ENCODE measurements at places on chromosomes 13 and 19.

GRCh38 chr19:55626350-55626749 lies 2.0 kb upstream of the ZNF784 start:
- DNase-seq = peak; percentile 67

GRCh38 chr19:48804496-48804895 lies 6.3 kb downstream of the BCAT2 start:
- DNase-seq = no peak

DNA sequence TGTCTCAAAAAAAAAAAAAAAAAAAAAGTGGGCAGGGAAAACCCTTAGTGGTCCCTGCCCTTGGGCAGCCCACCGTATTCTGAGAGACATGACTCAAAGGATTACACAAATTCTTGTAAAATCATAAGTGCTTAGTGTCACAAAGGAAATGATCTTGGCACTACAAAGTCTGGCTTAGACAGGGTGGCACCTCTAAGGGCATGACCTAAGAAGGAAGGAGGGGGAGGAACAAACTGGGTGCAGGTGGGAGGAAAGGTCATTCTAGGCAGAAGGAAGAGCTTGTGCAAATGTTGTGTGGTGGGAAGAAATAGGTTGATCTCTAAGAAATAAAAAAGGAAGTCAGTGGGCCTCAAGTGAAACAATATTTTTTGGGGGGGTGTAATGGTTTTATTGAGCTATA lies 10.4 kb downstream of the PNPLA6 start:
- DNase-seq = no peak

DNA sequence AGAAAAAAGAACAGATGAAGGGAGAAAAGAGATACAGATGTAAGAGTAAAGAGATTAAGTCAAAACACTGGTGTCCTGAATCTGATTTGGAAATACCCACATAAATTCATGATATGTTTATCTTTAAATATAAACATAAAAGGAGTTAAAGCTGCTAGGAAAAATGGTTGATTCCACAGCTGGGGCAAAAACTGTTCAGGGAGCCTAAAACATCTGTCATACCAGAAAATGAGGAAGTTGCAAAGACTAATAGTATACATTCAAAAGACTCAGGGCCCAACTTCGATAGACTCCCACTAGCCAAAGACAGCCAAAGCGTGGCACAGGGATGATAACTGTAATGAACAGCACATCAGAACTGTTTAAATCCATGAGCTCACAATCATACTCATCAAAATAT lies 62.0 kb downstream of the ABCC4 start:
- no peak for DNase-seq

DNA sequence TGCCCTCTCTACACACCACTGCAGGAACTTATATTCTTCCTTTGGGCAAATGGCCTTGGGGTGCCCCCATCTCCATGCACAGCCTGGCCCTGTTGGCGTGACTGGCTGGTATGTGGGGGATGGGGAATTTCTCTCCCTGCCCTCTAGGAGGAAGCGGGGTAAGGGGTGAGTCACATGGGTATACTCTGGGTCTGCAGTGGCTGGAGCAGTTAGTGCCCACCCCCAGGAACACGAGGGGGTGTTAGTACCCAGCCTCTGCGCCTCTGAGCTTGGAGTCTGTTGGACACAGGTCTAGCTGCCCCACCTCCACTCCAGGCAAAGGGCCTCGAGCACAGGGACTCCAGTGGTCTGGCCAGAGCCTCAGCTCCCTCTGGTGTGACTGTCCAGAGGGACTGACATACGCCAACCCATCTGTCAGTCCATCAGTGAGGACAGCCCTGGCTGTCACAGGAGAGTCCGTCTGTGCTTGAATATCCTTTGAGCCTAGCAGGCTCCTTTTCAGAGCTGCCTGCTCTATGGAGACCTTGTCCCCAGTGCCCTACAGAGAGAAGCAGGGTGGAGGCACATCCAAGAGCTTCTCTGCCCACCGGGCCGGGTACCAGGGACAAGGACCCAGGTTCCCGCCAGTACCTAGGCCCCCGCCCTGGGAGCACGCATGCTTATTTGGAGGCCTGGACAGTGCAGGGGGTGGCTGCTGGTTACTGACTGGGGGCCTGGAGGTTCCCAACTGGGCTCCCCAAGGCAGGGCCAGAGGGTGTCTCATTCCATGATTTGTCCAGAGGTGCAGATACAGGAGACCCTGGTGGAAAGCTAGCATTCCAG lies 66.6 kb downstream of the CHST8 start:
- DNase-seq = no peak

- no peak for DNase-seq
These were observed 51.0 kb downstream of the TGDS start for GRCh38 chr13:94544922-94545321.

DNA sequence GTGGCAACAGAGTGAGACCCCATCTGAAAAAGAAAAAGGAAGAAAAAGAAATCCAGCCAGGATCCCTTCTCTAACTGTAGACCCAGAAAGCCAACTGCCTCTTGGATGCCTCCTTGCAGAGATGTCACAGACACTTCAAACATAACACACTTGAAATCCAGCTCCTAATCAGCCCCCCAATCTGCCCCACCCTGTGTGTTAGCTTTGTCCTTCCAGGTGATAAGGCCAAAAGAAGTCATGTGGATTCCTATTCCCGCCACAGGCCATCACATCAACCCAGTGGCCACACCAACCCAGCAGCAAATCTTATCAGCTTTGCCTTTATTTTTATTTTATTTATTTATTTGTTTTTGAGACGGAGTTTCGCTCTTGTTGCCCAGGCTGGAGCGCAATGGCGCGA lies 8.1 kb downstream of the BEST2 start:
- no peak for DNase-seq

- no peak for DNase-seq
These were observed 91.0 kb upstream of the SLC15A1 start for GRCh38 chr13:98843482-98843877.

DNA sequence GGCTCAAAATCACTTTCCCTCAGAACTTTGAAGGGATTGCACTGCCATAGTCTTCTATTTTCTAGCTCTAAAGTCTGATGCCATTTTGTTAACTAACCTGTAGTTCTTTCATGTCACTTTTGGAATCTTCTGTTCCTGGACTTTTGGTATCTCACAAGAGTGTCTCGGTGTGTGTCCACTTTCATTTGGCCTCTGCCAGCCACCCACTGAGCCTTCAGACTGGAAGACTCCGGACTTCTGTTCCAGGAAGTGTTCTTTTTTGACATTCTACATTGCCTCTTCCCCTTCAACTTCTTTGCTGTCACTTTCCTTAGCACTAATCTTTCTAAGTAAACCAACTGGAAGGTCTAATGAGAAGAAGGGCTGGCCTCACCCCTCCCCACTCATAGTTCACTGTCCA lies 25.0 kb upstream of the LAMP1 start:
- no peak for DNase-seq

DNA sequence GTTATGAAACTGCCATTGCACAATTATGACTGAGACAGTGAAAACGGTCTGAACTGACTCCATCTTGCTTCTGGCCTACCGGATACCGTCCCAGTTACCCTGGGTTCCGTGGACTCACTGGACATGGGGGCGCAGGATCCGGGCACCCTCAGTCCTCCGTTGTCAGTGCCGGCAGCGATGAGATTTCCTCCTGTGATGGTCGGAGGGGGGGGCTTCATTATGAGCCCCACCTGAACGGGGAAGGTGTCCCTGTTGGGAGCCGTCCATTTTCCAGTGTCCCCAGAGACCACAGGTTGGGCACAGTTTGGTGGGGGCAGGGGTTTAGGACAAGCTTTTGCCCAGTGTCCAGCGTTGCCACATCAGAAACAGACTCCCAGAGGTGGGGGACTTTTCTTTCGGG lies 23.4 kb downstream of the TMEM255B start:
- DNase-seq = no peak

- no peak for DNase-seq
These were observed 109.5 kb upstream of the WASF3 start for GRCh38 chr13:26448032-26448431.

DNA sequence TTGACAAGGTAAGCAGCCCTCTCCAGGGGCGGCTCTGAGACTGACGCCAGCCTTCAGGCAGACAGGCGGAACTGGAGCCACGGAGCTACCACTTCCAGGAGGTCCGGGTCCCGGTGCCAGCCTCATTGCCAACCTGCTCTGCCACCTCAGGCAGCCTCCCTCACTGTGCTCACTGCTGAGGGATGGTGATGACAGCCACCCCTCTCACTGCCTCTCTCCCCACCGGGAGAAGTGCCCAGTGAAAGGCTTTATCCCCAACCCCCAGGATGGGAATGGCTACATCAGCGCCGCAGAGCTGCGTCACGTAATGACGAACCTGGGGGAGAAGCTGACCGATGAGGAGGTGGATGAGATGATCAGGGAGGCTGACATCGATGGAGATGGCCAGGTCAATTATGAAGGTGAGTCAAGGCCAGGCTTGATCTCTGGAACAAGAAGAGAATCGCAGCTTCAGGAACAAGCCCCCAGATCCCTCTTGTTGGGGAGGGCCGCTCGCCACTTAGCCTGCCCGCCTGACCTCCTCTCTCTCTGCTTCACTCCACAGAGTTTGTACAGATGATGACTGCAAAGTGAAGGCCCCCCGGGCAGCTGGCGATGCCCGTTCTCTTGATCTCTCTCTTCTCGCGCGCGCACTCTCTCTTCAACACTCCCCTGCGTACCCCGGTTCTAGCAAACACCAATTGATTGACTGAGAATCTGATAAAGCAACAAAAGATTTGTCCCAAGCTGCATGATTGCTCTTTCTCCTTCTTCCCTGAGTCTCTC lies 7.6 kb downstream of the CALM3 start:
- no peak for DNase-seq

DNA sequence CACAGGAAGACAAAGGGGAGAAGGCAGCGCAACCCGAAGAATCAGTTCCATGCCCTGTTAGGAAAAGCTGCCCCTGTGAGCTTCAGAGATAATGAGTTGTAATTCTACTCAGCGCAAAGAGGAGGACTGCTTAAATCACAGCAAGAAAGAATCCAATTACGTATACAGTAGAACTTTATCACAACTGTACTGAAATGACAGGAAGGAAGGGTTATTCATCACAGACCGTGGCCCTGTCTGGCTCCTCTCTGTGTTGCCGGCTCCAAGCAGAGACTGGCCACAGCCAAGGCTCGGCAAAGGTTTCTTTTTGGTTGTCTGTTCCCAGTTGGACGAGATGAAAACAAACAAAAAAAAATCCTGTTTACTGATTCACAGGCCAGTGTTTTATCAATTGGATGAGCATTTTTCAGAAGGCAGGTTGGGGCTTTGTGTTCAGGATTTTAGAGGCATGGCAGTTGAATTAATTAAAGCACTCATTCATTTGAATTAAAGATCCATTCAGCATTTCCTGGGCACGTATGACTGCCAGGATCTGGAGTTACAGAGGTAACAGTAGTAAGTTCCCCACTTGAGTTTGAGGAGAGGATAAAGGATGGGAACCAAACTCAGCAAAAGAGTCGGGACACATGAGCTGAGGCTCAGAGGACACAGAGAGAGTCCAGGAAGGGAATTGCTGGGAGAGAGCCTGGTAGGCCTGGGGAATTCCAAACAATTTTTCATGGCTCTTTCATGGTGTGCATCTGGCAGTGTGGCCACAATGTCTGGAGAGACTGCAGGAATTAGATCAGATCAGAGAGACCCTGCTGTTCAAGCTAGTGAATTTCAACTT lies 341.0 kb downstream of the DNAJC15 start:
- no peak for DNase-seq

DNA sequence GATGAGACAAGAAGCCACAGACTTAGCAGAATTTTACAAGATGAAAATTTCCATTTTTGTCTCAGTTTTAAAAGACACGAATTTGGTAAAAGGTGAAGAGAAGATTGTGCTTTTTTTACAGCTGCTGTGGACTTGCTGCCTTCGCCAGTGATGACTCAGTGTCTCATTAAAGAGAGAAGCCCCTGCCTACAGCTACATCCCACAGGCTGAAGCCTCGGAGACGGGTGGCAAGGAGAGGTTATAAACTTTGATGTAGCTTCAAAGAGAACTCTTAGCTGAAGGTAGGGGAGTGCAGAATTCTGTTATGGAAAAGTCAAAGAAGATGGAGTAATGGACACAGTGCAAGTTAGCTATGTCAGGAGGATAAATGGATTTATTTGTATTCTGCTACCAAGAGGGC lies 683.4 kb upstream of the ARGLU1 start:
- DNase-seq = no peak

DNA sequence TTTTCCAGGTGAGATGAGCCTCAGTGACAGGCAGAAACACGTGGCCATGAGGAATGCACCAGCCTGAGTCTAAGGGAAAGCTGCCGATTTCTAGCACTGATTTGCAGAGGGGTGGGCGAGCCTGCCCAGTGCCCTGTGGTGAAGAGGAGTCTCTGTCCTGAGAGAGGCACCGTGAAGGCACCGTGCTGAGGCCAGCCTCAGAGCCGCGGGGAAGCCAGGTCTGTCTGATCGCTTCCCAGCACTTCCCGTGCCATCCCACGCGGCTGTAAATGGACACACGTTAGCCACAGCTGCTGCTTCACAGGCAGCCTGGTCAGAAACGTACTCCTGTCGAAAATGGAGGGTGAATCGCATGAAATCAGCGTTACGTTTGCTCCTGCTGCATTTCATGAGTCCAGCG lies 79.8 kb downstream of the ATP11A start:
- no peak for DNase-seq

DNA sequence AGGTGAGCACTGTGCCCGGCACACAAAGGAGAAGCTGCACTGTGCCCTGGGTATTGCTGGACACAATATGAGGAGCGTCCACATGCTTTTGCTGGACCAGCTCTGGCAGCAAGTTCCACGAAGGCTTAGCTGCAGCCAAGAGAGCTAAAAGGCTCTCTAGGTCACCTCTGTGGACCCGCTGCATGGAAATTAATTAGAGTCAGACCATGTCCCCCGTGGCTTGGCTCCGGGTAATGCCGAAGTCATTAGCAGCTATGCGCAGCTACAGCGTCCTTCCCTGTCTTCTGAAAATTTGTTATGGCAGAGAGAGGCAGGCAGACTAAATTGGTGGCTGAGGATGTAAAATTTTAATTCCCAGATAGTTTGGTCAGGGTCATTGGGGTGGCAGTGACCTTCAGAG lies 271.5 kb downstream of the SLC7A1 start:
- DNase-seq = no peak

DNA sequence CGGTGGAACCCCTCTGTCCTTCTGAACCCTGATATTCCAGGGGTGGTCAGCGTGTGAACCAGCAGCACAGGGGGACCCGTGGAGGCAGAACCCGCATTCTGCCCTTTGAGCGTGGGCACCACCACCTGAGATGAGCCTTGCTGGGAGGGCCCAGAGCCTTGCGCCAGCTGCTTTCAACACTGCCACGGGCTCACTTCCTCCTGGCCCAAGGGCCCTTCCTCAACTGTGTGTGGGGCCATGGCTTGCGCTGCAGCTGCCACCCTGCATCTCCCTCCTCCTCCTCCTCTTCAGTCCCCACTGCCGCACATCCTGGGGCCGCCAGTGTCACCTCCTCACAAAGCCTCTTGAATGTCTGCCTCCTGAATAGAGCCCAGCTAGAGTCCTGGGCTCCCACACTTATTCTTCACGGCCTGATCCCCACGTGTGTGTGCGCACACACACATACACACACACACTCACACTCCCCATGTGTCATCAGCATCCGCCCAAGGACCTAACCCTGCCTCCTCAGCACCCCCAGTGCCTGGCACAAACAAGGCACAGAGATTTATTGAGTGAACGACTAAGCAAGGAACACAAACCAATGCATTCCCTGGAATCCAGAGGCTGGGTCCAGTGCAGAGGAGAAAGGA lies 26.9 kb upstream of the TMEM160 start:
- no peak for DNase-seq
